ENCODE measurements at places on chromosomes 13 and 19.
A peak's percentile ranks its signal among the peaks of the same experiment; 100 is the strongest.

- DNase-seq, result no peak
Observed at GRCh38 chr13:110408286-110408685, 101.2 kb downstream of the COL4A2 start.

GRCh38 chr19:29489172-29489951, 36.4 kb upstream of the VSTM2B start:
- no peak for DNase-seq

GRCh38 chr13:26508885-26509284, 48.6 kb upstream of the WASF3 start:
- DNase-seq, result peak; percentile 79

- DNase-seq, result no peak
Observed at GRCh38 chr13:89916551-89916950, 1430.9 kb upstream of the MIR17HG start.

- no peak for DNase-seq
Observed at GRCh38 chr13:61170856-61171255, 244.8 kb downstream of the PCDH20 start.

- DNase-seq, result no peak
Observed at GRCh38 chr13:39521701-39522100, 81.3 kb downstream of the LHFPL6 start.

DNA sequence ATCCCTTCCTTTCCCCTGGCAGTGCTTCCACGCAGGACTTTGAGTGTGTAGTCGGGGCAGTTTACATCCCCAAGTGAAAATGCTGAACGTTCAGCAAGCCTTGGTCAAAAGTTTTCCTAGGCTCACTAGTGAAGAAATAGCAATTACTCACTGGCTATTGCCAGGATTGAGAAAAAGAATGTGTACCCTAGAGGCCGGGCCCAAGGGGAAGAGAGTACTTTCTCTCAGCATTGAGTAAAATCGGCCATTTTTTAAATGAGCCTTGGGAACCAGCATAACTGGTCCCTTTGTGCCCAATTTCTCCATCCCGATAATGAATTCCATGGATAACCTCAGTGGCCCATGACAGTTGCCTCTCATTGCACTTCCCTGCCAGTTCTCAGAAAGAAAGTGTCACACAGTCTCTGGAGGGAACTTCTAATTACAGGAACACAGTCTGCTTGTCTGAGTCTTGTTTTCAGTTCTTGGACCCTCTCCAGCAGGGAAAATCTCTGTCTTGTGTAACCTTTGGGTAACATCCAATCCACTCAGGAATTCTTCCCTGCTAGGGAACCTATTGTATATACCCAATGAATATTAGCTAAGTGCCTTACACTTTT, 7.3 kb upstream of the OR7D2 start:
- DNase-seq, result no peak

GRCh38 chr13:97471711-97472110, 37.7 kb downstream of the RAP2A start:
- no peak for DNase-seq

DNA sequence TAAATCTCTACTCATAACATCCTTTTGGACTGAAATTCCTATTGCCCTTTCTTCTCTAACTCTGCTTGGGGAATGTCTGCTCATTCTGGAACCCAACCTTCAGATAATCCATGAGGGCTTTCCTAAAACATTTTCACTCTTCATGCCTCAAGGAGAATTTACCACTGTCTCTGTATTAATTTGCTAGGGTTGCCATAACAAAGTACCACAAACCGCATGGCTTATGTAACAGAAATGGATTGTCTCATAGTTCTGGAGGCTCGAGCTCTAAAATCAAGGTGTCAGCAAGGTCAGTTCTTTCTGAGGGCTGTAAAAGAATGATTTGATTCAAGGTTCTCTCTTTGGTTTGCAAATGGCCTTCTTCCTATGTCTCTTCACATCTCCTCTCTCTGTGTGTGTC, 209.7 kb downstream of the LACC1 start:
- no peak for DNase-seq

DNA sequence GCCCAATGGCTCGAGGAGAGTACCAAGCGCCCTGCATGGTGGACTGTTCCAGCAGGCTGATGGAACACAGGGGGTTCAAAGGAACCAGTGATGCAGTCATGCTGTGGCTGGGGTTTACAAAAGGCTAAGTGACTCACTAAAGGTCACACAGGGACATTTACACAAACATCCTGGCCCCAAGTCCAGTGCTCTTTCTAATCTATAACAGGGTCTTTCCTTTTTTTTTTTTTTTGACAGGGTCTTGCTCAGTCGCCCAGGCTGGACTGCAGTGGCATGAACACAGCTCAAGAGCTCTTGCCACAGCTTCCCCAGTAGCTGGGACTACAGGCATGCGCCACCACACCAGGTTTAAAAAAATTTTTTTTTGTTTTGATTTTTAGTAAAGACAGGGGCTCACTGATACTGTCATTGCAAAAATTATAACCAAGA, 2.8 kb upstream of the SLC25A15 start:
- no peak for DNase-seq

DNA sequence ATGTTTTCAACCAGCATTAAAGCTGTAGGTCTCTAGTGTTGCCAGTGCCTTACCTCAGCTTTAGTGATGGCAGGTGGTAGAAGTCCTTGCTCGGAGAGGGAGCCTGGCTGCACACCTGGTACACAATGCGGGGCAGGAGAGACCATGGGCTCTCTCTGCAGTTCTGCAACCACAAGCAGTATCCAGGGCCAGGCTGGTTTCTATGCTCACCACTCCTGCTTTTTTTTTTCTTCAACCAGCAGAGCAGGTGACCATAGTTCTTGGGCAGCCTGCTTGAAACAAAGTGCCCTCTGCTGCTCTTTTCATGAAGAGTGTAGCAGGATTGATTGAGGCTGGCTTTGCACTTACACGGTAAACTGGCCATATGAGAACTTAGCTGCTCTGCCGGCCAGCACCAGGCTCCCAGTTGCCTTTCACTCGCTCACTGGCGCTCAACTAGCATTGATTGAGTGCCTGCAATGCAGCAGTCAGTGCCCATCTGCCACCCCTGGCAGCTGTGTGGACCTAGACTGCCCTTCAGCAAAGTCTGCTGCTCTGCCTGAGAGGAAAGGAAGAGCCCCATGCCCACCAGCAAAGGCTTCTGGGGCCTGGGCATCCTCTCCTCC, 4.4 kb upstream of the CHAMP1 start:
- no peak for DNase-seq

DNA sequence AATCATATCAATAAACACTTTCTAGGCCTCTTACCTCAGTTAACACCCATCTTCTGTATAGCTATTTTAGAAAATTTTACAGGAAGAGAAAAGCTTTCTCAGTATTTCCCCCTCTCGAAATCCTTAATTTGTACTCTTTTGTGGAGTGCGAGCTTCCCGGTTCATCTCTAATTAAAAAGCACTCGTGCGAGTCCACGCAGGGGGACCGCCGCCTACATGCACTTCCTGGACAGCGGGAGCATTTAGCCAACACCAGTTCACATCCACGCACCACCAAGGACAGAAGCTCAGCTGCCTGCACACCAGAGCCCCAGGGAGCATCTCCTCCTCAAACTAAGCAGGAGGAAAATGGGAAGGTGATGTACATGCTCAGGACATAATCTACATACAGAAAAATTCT, 60.0 kb downstream of the RASA3 start:
- peak; percentile 18 for DNase-seq

DNA sequence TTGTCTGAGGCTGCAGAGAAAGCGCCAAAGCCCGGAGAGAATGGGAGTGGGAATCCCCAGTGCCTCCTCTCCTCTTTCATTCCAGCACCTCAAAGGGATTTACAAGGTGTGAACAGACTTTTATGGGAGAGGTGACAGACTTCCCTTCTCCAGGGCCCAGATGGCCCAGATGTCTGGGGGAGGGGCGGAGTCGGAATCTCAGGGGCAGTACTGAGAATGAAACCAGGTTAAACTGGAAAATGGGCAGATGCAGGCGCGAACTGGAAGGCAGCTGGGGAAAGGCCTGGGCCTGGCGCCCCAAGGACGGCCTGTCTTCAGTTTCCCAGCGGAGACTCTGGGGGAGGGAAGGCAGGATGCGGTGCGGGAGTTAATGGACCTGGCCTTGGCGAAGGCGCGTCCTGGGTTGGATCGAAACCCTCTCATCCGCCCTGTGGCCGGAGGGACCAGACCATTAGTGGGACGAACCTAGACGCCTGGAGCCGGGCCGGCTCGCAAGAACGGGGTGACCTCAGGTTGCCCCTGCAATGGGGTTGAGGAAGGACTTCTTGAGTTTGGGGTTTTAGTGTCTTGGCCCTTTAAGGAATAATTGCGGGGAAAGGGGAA, 592 bp upstream of the TRIP10 start:
- DNase-seq, result no peak

- DNase-seq, result no peak
Observed at GRCh38 chr13:59304596-59304995, 859.1 kb downstream of the DIAPH3 start.

DNA sequence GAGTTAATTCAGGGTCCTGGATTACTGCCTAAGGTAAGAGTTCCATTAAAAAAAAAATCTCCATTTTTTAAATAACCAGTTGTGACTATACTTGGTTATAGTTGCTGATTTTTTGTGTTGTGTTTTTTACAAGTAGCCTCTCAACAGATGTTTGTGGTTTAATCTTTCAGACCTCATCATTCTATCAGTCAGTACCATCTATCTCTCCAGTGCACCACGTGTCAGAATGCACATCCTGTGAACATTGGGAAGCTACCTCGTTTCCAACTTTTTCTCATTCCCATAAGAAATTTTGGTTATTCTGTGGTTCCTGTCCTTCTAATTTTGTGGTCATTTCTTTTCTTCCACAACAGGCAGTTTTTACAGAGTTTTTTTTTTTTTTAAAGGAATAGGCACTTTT, 39.2 kb downstream of the WDFY2 start:
- no peak for DNase-seq

All from omental fat pad (tissue), 4 donors.